ENCODE measurements at places on chromosomes 16 and 17.
A peak's percentile ranks its signal among the peaks of the same experiment; 100 is the strongest.

DNA sequence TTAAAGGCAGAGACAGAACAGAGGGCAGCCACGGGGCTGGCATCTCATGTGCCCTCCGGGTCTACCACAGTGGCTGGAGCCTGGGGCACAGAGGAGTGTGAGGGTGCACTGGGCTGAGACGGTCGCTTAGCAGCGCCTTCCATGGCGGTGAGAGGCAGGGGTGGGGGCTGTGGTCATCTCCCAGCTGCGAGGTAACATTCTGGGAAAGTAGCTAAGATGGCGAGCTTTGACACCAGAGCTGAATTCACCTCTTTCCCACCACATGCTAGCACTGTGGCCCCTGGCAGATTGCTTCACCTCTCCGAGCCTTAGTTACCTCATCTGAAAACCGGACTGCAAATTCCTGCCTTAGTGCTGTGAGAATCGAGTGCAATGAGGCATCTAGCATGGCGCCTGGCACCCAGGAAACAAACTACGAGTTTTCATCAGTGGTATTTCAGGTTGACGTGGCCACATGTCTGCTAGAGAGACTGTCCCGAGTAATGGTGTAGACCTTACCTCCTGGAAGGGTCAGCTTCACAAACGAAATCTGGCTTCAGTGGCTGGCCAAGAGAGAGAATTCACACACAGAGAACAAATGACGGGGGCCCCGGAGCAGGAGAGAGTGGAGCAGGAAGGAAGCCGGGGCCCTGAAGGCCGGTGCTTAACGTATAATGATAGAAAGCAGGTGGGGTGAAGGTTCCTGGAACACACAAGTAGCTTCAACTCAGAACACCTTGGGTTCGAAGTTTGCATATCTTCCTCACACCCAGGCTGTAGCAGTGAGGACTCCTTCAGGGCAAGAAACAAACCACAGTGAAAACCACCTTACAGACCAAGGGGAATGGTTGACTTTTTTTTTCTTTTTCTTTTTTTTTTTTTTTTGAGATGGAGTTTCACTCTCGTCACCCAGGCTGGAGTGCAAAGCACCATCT lies 63.9 kb upstream of the RPH3AL start:
- no peak for DNase-seq

DNA sequence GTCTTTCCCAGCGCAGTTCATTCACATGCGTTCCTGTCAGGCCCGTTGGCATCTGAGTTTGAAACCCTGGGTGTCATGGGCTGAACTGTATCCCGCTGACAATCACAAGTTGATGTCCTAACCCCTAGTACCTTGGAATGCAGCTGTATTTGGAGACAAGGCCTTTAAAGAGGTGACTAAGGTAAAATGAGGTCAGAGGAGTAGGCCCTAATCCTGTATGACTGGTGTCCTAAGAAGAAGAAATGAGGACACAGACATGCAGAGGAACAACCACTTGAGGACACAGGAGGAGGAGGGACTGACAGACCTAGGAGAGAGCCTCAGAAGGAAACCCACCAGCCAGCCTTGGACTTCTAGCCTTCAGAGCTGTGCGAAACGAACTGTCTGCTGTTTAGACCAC lies 33.1 kb downstream of the TRPV2 start:
- DNase-seq: no peak

DNA sequence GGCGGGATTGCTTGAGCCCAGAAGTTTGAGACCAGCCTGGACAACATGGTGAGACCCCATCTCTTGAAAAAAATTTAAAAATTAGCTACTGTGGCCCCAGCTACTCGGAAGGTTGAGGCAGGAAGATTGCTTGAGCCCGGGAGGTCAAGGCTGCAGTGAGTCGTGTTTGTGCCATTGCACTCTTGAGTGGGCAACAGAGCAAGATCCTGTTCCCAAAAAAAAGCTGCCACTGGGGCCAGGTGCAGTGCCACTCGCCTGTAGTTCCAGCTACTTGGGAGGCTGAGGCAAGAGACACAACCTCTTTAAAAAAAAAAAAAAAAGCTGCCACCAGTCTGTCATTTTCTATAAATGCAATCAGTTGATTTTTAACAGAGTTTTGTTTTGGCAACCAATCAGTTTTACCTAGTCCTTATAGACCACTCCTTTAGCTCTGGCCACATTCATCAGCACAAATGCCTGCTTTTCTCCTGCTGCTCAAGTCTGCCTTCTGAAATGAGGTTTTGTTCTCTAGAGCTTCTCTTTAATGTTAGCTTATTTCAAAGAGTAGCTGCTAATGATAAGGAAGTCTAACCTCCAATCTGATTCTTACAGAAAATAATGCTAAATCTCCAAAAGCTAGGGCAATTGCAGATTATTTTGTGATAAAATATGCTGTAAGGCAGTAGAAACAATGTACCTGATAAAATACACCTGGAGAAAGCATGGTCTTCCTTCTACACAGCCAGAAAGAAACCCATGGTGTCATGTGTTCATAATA lies 64.8 kb downstream of the TUBD1 start:
- no peak for DNase-seq

DNA sequence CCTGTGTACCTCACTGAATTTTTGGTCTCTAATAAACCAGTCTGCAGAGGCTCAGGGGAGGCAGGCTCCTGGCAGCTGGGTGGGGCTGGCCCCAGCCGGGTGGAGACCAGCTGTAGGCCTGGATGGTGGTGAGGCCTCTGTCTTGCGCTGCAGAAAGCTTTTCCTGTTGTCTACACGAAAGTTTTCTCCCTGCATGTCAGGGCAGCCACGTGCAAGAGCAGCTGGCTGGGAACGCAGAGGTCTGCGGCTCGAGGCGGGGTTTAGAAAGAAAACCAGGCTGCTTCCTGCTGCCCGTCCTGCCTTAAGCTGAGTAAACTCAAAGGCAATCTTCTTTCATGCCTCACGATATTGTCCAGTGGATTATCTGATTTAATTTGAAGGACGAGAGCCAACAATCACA lies 2.4 kb downstream of the SERPINF1 start:
- peak; percentile 27 for DNase-seq

DNA sequence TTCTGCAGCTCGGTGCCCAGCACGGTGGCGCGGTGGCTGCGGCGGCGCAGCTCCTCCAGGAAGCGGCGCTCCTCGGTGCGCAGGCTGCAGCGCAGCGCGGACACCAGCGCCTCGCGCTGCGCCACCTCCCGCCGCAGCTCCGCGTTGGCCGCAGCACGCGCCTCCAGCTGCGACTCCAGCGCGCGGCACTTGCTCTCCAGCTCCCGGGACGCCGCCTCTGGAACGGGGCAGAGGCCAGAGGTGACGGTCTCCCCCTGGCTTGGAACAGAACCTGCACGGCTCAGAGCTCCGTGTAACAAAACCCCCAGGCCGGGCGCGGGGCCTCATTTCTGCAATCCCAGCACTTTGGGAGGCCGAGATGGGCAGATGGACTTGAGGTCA lies 13.2 kb upstream of the CLUH start:
- DNase-seq: no peak

- no peak for DNase-seq
Measured at GRCh38 chr17:61200339-61200715, 199.3 kb upstream of the TBX2 start.

- DNase-seq: no peak
Measured at GRCh38 chr17:40518401-40519088, 17.1 kb upstream of the TNS4 start.

GRCh38 chr17:83005639-83006038 lies 73.8 kb upstream of the METRNL start:
- DNase-seq: no peak

DNA sequence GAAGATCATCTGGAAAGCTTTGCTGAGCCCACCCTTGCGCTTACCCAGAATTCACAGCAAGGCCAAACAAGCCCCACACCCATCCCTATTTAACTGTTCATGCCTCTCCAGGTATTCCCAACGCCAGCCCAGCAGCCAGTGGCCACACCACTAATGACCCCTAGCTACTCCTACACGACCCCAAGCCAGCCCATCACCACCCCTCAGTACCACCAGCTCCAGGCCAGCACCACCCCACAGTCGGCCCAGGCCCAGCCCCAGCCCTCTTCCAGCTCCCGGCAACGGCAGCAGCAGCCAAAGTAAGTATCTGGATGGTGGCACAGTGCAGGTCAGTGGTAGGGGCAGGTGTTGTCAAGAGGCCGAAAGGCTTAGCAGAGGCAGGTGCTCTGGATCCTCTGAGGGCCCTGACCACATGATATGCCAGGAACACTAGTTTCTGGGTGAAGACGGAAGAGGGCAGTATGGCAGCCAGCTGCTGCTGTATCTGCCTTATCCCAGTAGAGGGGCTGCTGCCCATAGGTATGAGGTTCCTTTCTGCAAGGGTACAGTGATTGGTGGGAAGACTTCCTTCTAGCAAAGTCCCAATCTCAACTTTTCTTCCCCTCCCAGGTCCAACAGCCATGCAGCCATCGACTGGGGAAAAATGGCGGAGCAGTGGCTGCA lies 10.7 kb downstream of the PROCA1 start:
- DNase-seq: no peak
